Stimulated activated CD8-positive, alpha-beta memory T cell treated with anti-CD3 and anti-CD28 coated beads, Interleukin-2, amount 100 ng/mL, for 48 hours (primary cell): ENCODE measurements at places on chromosomes 6 and 20.

DNA sequence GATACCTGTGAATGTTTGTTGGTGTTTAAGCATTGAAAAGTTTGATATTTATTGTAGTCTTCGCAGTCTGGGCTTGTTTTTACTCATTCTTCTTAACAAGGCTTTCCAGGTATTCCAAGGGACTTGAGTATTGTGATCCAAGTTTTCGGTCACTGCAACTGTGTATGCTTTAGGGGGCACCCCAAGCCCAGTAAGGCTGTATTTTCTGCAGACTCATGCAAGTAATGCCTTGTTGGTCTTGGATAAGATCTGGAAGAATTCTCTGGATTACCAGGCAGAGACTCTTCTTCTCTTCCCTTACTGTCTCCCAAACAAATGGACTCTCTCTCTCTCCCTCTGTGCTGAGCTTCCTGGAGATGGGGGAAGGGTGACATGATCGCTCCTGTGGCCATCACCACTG is 82.1 kb downstream of the RFPL4B start:
- no peak for DNase-seq

GRCh38 chr20:1345030-1345755 is 16.3 kb upstream of the SDCBP2 start:
- DNase-seq: no peak

GRCh38 chr6:96211341-96211740 is 195.6 kb downstream of the FUT9 start:
- DNase-seq: no peak

DNA sequence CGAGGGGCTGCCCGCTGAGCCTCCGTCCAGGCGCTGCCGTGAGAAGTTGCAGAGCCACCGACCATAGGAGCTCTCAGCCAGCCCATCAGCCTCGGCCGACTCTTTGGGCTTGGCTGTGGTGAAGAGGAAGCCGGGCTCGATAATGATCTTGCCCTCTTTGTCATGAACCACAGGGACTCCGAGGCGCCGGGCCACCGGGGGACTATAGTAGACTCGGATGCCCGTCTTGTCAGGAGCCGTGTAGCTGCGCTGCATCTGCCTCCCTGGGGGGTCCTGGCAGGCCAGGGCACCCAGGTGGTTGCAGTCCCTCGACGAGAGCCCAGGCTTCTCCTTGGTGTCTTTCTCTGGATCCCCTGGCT is 20.5 kb upstream of the DSN1 start:
- DNase-seq: no peak

GRCh38 chr20:34872622-34873224 is at the start of gene GGT7:
Gene GGT7, minus strand, starts transcription at chr20:34872856. Its CDS starts 41 bp downstream, at chr20:34872815.
- DNase-seq: peak; percentile 83

DNA sequence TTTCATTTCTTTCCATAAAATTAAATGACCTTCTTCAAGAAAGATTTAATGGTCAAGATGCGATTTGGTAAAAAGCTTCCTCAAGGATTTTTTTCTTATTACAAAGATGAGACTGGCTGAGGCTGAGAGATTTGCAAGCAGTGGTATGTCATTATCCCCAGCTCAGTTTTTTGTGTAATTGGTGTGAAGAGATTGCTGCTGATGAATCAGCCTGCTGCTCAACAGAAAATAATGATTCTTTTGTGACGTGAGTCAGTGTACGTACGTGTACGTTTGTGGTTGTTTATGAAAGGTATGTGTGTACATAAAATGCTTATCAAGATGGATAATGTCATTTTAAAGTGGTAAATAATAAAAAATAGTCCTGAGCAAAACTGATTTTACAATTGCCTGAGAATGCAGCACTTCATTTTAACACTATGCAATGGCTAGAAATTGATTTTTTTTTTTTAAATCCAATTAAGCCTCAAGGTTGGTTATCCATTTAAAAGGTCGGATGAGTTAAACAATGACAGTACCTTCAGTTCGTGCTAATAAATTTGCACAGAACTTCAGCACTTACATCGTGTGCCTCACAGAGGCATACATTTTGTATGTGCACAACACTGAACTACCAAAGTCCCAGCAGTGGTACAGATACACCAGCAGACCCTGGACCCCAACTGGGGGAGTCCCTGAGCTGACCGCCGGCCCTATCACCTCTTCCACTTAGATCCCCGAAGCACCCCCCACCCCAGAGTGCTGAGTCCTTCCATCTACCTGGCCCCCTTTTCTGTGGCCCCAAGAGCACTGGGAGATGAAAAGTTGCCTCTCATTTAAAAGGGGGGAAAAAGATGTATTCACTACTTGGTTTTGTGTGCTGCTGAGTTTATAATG is 9.7 kb upstream of the NPEPL1 start:
- DNase-seq: no peak

DNA sequence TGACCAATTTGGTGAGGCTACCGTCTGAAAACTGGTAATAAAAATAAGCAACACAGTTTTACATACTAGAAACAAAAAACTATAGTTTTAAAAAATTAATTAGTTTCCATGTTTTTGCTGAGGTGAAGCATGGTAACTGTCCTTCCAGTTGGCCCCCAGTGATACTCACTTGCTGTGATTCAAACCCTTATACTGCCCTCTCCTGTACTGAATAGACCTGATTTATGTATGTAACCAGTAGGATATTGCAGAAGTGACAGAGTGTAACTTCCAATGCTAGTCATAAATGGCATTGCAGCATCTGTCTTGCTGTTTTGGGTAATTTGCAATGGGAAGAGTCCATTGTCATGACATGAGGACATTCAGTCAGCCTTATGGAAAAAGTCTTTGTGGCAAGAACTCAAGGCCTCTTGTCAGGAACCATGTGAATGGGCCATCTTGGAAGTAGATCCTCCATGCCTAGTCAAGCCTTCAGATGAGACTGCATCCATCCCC is 8.9 kb upstream of the CHD6 start:
- DNase-seq: no peak

- no peak for DNase-seq
Observed at GRCh38 chr6:4772750-4773149, 3.5 kb upstream of the CDYL start.

DNA sequence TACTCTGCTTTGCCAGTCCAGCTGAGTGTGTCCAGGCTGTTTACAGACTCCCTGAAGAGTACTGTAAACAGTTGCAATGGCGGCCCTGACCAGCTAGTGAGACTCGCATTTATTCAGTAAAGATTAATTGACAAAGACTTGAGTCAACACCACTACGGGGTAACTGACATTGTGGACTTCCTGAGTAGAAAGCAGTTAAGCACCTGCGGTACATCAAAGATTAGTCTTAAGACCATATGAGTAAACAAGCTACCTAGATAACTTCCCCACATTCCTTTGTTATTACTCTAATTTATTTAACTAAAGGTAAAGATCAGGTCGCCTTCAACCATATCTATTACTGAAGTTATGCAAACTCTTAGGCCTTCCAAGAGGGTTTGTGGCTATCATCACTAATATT is 12.6 kb downstream of the VPS52 start:
- no peak for DNase-seq

- DNase-seq: no peak
Observed at GRCh38 chr20:24984961-24985640, 7.5 kb downstream of the APMAP start.

DNA sequence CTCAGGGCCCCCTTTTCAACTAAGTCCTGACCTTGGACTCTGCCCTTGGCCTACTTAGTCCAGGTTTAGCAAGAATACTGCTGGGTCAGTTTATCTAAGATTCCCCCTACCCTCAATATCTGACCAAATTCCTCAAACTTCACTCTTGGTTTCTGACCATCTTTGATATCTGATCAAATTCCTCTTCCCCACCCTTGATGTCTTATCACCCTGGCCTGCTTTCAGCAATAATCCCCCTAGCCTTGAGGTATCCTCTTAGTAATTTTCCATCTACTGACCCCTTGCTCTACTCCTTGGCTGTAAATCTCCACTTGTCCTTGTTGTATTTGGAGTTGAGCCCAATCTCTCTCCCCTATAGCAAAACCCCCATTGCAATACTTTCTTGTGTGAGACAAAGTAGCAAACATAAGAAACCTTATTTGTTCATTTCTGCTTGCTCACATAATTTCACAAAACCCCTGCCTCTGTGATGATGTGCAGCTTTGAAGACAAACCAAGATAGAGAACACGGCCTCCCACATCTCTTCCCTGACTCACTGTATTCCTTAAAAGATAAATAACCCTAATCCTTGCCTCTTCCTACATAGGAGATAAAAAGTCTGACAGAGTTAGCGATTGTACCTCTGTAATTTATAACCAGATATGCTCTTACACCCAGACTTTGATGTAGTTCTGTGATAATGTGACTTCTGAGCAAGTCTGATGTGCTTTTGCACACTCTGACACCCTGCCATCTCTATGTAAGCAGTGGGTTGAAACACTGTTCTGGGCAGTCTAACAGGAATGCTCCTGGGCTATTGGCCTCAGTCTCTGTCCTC is 13.8 kb upstream of the IYD start:
- no peak for DNase-seq

DNA sequence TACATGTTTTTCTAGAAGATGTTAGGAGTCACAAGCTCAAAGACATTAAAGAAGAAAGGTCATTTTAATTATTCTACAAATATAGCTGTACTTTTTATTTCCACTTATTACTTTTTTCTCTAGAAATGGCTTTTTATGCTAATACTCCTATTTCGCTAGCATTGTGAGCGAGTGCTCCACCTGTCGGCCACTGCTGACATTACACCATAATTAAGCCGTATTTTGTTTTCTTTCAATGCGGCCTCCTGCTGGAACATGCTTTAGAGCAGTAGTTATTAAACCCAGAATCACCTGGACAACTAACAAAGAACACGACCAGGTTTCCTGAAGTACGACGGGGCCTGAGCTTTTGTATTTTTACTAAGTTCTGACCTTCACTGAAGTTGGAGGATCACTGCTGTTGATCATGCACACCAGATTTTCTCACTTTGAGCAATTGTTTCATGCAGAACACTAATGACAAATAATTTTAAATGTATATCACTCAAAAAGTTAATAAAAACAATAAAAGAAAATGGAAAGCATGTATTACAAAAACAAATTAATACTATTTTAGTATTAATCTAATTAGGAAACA is 74.1 kb upstream of the PAK5 start:
- DNase-seq: no peak

DNA sequence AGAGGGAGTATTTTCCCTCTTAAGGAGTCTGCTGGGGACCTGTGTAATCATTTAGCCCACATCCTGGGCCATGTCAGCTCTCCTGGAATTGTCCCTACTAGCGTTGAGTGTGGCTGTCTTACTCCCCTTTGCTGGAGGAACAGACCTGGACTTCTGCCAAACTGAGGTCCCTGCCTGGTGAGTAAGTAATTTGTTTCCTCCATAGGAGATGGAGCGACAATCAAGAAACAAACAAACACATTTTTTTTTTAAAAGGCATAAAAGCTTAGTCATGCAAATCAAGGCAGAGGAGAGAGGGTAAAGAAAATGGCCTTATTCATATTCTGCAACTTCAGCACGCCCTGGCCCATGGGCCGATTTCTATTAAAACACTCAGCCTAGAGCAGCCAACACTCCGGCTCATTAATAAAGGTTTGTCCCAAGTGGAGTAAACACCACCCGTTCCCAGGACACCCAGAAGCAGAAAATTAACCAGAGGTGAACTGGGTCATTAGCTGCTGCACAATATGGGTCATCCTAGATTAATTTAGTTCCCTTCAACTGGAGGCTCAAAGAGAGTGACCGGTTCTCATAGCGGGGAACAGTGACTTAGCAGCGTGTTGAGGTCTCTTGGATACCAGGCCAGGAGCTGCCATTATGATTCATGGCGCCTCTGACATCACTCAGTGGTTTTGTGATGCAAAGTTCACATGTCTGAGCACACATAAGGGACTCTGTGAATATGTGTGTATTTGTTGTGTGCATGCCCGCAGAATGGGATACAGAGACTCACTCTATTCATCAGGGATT is 165.0 kb upstream of the SULF2 start:
- no peak for DNase-seq

GRCh38 chr6:147586044-147586443 is 77.6 kb downstream of the SAMD5 start:
- no peak for DNase-seq

- DNase-seq: no peak
Observed at GRCh38 chr6:49933526-49933925, 30.4 kb downstream of the DEFB114 start.

- DNase-seq: no peak
Observed at GRCh38 chr6:144149558-144149893, 791 bp upstream of the STX11 start.

DNA sequence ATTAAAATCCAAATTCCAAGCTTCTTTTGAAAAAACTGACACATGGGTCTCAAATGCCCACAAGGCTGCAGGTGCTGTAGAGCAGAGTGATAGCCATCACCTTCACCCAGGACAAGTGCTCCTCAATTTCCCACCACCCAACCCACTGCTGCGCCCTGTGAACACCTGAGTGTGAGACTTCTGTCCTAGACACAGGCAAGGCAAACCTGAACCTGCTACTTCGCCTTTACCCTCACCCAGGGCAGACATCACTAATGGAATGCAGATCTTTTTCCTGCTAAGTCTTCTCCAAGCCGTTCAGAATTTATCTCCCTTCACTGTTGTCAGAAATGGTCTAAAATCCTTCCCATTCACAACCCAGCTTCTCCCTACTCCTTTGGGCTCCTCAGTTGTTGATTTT is 65.9 kb downstream of the PREX1 start:
- no peak for DNase-seq

DNA sequence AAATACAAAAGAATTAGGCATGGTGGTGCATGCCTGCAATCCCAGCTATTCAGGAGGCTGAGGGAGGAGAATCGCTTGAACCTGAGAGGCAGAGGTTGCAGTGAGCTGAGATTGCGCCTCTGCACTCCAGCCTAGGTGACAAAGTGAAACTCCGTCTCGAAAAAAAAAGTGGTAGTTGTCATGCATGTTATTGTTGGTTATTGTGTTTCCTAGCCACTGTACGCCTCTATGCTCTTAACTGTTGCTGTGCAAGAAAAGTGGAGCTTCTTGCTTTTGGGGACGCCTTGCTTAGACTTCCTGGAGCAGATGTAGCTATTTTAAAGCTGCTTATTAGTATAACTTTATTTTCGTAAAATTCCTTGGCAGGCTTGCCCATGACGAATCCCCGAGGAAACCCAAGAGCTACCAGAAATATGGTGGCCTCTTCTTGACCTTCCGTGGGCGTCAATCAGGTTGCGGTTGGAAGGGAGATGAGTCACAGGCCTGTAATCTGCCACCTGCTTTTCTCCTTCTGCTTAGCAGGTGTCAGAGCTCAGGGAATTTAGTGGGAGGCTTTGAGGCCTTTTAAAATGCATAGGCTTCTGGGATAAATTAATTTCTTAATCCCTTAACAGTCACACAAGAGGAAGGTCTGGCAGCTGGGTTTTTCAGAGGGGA is 17.3 kb downstream of the GABRR2 start:
- peak; percentile 40 for DNase-seq
